ENCODE measurements at places on chromosomes 6 and 20.

- DNase-seq = peak; percentile 82
Observed at GRCh38 chr6:26205625-26206574, 118.7 kb downstream of the HFE start.

- DNase-seq = no peak
Observed at GRCh38 chr6:8234321-8234720, 132.0 kb upstream of the EEF1E1 start.

- peak; percentile 18 for DNase-seq
Observed at GRCh38 chr20:25541676-25542075, 43.7 kb downstream of the NINL start.

- DNase-seq = peak; percentile 77
Observed at GRCh38 chr6:108801366-108801765, 46.9 kb upstream of the ARMC2 start.

DNA sequence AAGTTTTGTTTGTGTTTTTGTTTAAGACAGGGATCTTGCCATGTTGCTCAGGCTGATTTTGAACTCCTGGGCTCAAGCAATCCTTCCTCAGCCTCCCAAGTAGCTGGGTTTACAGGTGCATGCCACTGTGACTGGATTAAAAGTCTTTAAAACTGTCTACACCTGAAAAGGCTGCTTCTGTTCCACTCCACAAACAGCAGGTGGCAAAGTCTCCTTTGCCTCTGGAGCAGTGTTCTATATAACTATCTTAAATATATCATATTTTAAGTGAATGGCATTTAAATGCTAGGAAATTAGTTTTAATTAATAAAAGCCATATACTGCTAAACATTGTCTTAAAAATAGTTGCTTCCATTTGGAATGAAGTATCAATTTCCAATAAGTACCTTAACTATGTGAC is 89.2 kb upstream of the BCLAF1 start:
- DNase-seq = no peak

DNA sequence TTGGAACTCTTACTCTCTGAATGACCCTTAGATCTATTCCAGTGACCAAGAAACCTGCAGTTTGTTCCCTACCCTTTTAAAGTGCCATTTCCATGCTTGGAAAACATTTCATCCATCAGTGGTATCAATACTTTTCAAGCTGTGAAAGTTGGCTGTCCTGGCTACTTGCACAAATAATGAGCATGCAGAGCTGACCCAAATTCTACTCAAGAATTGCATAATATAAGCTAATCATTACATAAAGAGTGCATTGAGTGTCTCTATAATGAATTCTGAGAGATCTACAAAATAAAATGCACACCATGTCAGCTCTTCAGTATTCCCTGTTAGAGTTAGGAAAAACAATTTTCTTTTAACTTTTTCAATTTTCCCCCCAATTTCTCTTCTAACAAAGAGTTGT is 181.3 kb upstream of the HS3ST5 start:
- no peak for DNase-seq

DNA sequence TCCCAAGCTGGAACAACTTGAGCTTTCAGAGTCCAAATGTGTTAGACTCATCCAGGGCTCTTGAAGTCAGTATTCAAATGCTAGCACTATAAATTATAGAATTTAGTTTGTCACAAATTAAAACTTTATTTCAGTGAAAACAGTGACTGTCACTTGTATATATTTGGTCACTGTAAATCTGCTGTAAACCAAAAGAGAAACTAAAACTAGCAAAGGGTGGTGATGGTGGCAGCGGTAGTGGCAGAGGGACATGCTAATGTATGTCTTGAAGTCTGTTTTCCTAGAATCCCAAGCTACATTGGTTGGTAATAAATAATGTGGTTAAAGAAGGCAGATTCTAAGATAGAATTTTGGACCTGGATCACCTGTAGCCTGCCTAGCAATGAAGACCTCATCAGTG is 140.4 kb upstream of the CENPW start:
- DNase-seq = no peak

DNA sequence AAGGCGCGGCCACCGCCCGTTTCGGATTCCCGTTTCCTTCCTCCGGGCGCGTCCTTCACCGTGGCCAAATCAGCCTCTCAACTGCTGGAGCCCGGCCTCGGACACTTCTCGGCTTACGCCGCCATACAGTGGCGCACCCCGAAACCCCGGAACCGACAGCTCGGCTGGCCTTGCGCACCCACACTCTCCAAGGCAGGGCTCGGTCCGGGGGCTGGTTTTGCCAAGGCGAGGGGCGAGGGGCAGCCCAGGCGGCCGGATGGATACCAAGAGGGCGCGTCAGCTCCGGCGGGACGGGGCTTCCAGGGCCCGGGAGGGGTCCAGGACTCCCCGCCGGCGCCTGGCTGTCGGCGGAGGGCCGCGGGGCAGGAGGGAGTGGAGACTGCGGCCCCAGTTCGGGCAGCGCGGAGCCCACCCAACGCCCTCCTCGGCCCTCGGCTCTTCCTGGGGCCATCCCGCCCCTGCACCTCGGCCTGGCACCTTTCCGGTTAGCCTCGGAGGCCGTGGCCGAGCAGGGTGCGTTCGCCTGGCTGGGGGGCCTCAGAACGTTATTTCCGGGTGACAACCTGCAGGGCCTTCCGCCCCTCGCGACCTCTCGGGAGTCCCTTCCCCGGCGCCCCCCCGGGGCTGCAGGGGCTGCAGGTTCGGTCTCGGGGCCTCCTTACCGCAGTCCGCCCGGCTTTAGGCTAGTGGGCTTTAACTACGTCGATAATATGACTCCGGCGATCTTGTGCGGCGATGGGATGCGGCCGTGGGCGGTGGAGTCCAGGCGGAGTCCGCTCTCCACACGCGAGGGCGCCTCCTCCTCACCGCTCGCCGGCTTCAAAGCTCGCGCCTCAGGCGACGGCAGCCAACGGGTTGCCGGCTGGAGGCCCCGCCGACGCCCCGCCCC is 697 bp upstream of the CEP43 start:
- DNase-seq = no peak

GRCh38 chr6:68994521-68994920 is 359.4 kb downstream of the ADGRB3 start:
- no peak for DNase-seq

DNA sequence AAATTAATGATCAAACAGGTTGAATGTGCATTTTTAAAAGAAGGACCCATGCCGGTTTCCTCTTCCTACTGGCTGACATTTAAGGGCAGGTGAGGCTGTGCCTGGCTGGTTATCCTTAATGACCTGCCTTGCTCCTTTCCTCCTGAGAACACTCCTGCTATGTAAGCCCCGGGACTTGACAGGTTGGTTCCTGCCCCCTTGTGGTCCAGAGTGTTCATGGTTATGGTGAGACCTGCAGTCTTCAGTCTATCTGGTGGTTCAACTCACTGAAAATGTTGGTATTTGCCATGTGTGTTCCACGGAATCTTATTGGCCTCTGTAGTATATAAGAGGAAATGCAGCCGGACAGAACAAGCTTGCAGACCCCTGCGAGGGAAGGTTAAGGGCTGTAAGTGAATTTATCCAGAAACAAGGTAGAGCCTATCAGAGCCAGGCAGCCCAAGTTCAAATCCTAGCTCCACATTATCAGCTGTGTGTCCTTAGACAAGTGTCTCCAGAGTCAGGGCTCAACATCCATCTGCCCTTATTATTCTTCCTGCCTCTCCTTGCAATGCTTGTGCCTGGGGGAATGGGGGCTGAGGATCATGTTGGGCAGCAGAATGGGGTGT is 5.2 kb upstream of the BPIFA3 start:
- peak; percentile 4 for DNase-seq

DNA sequence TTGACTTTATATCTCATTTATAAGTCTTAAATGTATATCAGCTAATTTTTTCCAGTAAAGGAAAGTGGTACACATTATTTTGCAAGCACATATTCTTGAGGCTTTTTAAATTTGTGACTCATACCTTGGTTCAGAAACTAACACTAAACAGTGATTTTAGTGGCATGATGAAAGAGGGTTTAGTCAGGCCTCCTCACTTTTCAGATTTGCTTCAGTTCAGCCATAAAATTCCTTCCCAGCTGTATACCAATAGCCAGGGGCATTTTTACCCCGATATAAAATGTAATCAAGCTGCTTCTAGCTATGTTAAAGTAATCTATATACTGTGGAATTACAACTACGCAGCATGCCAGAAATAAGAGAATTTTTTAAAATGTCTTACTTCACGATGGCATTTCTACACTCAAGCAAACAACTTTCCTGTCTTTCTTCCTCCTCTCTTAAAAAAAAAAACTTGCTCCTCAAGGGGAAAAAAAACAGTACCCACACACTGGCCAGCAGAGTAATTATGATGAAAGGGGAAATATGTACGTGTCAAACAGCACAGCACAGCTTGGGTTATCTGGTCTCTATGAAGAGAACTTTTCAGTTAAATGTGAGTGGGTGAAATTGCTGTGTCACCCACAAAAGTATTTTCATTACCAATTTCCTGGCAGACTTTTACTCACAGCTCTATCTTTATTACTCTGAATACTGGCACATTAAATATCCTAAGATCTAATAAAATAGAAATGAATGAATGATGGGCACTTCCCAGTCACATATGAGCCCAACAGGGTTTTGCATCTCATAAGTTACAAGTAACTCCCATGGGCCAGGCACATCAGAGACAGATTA is 244.8 kb upstream of the TENT5A start:
- DNase-seq = peak; percentile 61

- no peak for DNase-seq
Observed at GRCh38 chr20:8079976-8080375, 52.1 kb upstream of the PLCB1 start.

- no peak for DNase-seq
Observed at GRCh38 chr20:38125157-38126056, 39.7 kb downstream of the TGM2 start.

DNA sequence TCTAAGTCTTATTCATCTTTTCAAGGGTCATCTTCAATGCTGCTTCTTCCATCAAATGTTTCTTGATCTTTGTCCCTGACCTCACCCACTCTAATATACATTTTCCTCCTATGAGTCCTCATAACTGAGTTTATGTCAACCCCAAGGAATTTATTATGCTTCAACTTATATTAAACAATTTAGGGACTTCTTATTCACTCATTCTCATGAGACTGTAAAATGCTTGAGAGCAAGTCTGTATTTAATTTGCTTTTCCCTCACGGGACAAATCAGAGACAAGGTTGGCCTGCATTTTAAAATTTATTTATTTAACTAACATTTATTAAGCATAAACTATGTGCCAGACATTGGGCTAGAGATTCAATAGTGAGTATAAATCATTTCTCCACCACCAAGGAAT is 312.0 kb upstream of the NT5E start:
- DNase-seq = no peak

- no peak for DNase-seq
Observed at GRCh38 chr6:19691465-19692167, 145.6 kb upstream of the ID4 start.

GRCh38 chr6:6843057-6843627 is 254.6 kb downstream of the LY86 start:
- no peak for DNase-seq

GRCh38 chr6:107704347-107705013 is 119.6 kb downstream of the SCML4 start:
- DNase-seq = peak; percentile 21

GRCh38 chr6:15389765-15390723 is 144.2 kb downstream of the JARID2 start:
- DNase-seq = peak; percentile 23

GRCh38 chr6:38498805-38499445 is 140.8 kb downstream of the BTBD9 start:
- DNase-seq = no peak

DNA sequence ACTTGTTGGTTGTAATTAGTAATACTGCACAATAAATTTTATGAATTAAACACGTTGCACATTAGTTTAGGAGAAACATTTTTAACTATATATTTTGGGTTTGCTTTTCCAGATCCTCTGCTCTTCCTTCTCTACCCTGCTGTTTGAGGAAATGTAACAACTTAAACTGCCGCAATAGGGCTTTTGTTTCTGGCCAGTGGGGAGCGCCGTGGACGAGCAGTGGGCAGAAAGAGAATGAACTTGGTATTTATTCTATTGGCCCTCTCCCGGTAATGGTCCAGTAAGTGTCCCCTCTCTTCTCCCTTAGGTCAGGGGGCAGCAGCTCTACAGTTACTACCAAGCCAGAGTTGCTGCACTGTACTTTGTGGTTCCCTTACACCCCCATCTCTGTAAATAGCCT is 35.2 kb upstream of the EPHA7 start:
- DNase-seq = no peak

GRCh38 chr20:58097429-58097828 is 131.0 kb downstream of the ANKRD60 start:
- DNase-seq = no peak

- no peak for DNase-seq
Observed at GRCh38 chr6:107423474-107423990, 35.8 kb downstream of the PDSS2 start.

GRCh38 chr6:7484666-7485065 is 56.8 kb upstream of the DSP start:
- DNase-seq = no peak

GRCh38 chr6:33901822-33902456 is 98.1 kb upstream of the MLN start:
- DNase-seq = no peak

DNA sequence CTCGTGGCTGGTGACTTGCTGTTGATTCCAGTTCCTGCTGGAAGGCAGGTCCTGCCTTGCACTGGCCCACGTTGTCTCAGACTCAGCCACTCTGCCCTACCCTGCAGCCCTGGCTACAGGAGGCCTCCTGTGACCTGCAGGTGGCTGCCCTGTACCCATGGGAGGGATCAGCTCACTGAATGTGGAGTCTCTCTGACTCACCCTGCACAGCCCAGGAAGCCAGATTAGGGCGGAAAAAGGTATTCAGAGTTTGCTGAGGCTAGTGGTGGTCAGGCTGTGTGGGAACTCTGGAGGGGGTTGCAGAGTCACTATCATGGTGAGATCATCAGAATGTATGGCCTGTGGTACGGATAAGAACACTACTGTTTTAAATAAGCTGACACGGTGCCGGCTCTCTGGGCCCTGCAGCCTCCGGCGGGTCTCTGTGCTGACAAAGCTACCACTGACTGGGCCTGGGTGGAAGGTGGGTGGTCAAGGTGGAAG is 24.7 kb upstream of the PYGB start:
- no peak for DNase-seq

DNA sequence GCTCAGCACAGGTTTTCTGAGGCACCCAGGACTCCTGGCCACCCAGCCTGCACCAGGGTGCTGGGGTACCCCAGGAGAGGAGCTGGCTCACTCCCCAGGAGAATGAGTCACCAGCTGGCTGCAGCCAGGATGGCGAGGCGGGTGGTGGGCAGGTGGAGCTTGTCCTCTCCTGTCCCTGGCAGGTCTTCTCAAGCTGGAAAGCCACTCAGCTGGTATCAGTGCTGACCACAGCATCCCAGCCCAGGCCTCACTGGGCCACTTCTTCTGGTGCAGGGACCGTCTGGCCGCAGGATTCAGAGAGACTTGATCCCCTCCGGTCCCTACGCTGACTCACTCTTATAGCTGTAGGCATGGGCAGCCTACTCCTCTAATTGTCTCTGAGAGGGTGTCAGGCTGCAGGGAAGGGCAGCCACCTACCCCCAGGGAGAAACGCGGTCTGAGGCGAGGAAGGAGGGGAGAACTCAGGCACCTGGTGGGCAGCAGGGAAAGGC is 22.2 kb downstream of the TFEB start:
- no peak for DNase-seq

Measured in inflammatory macrophage (primary cell).